ENCODE measurements at places on chromosomes 5 and 9.

DNA sequence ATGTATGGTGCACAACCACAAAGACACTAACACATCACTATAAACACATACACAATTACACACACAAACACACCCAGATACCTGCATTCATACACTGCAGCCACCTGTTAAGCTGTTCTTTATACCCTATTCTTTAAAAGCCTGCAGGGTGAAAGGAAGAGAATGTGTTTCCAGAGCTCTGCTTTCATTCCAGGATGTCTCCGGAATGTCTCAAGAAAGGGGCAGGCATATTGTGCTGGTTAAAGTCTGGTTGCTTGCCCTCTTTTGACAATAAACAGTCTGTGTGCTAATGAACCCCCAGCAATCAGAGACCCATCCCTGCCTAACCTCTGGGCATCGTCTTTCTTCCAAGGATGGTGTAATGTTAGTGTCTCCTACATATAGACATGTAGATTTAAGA lies 181.6 kb downstream of the EPB41L4A start:
- no peak for DNase-seq

GRCh38 chr5:67401172-67401571 lies 204.6 kb upstream of the CD180 start:
- no peak for DNase-seq

- DNase-seq, result no peak
Observed at GRCh38 chr5:131863700-131864099, 66.9 kb upstream of the FNIP1 start.

GRCh38 chr5:104084896-104085295 lies 522.3 kb upstream of the NUDT12 start:
- DNase-seq, result no peak

DNA sequence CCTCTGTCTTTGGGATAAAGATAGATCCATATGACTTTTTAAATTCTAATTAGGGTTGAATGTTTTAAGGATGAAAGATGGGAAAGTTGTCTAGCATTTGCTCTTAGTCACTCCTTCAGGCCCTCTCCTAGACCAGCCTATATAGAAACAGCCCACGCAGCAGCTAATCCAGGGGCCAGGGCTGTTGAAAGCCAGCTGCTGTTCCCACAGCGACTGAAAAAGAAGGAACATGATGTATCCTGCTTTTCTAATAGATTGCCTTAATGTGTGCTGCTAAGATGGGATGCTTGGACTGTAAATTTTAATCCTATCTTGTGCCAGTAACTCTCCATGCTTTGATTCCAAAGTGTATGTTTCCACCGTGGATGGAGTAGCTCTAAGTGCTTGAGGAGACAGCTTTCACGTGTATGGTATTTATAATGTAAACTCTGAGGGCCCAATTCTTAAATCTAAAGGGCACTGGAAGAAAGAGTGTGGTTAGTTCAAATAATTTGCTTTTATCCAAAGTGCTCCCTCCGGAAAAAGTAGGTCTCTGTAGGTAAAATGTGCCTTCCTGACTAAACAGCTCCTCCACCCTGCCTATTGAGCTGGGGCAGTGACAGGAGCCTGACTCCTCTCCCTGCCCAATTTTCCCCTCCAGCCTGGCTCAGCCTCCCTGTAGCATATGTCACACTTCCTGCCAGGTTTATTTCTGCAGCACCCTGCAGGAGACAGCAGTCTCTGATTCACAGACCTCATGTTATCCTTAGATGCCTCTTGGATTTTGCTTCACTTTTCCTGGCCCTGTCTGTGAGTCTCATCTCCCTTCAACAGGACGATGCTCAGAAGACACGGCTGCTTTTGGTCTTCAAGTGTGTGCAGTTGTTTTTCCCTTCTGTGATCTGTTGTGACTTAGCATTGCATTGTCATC lies 33.2 kb downstream of the SLC36A1 start:
- peak; percentile 46 for DNase-seq

DNA sequence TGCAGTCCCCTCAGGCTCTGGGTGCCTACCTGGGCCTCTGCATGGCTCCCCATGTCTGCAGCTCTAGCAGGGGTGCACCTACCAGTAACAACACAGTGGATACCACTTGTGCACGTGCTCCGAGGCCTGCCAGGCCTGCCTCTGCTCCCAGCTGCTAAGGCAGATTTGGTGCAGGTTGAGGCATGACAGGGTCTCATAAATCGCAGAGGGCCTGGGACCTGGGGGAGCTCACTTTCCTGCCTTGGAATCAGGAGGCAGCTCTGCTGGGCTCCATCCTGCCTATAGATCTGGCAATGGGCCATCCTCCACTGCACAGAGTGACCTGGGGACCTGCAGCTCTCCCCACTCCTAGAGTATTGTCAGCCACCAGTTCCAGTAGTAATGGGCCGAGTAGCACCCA lies 121.9 kb upstream of the CXCL14 start:
- DNase-seq, result no peak

GRCh38 chr5:14256756-14257393 lies 113.7 kb downstream of the TRIO start:
- no peak for DNase-seq

- no peak for DNase-seq
Observed at GRCh38 chr9:7879551-7880245, 80.1 kb upstream of the DMAC1 start.

- DNase-seq, result no peak
Observed at GRCh38 chr9:27541740-27542139, 12.1 kb upstream of the MOB3B start.

DNA sequence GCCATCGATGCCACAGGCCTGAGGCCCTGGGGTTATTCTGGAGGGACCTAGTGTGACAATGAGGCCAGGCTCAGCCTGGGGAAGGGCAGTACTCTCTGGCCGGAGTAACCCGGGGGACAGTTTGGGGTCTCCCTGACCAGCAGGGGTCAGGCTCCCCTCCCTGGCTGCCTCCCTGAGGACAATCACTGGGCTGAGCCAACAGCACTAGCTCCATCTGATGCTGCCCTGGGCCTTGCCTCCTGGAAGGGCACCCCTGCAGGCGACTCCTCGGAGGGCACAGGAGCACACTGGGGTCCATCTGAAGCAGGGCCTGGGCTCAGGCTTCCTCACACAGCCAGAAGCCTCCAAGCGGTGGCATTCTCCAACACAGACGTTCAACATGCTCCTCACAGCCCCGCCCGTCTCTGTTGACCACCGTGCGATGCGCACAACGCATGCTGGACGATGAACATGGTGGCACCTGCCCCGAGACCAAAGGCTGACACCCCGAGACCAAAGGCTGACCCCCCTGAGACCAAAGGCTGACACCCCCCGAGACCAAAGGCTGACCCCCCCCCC lies 68.3 kb downstream of the ADAMTS2 start:
- no peak for DNase-seq

GRCh38 chr9:97895695-97896332 lies 26.5 kb downstream of the TRMO start:
- peak; percentile 81 for DNase-seq

DNA sequence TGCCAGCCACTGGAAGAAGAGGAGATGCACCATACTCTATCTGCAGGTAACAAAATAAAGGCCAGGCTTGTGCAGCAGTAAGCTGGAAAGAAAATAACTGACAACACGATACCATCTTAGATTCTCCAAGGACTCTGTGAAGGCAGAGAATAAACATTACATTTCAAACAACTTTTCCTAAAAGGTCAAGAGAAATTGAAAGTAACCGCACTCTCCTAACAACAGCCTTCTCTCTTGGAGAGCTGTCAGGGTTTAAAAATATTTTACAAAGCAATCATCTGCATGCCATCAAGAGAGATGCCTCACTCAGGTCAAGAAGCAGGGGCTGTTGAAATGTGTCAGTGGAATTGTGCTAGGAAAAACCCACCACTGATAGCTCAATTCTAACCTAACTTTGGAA lies 13.5 kb upstream of the TTLL11 start:
- DNase-seq, result no peak

DNA sequence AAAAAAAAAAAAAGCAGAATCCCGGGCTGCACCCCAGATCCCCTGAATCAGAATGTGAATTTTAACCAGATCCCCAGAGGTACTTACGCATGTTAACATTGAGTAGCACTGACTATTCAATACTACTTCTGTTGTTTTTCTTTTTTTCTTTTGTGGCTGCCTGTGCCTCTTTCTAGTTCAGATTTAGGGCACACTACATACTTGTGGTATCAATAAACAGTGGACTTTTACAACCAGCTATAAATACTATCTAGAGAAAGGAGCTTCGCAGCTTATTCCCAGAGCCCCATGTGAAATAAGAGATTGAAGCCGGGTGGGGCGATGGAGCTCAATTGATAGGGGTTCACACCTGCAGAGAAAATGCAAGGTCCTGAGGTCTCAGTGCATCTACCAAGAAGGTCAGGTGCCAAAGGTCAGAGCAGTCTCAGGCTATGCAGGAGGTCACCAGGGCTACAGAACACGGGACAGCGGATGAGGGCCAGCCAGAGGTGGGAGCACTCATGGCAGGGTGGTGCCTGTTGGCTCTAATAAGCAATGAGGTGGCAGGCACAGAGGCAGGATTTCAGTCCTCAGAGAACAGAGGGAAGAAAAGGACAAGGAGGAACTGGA lies 22.3 kb downstream of the WWC1 start:
- no peak for DNase-seq

DNA sequence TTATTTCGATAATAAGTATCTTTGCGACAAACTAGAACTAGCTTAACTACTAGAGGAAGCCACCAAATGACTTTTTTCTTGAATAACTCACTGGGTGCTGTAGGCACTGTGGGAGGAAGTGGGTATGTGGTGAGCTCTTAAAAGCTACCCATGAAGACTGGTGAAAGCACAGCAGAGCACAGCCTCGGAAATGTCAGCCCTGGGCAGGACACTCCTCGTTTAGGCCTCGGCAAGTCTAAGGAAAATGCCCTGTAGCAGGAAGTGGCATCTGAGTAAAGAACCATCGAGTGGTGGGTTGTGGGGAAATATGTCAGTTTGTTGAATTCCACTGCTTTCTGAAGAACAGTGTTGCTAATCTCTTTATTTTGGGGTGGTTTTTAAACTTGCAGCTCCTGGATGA lies 44.0 kb upstream of the NCS1 start:
- DNase-seq, result peak; percentile 66

GRCh38 chr5:157721159-157721558 lies 10.1 kb upstream of the THG1L start:
- no peak for DNase-seq
